Activated naive CD4-positive, alpha-beta T cell treated with anti-CD3 and anti-CD28 coated beads, Interleukin-2, amount 50 U/mL, for 16 hours (primary cell): ENCODE measurements at places on chromosomes 13 and 19.

DNA sequence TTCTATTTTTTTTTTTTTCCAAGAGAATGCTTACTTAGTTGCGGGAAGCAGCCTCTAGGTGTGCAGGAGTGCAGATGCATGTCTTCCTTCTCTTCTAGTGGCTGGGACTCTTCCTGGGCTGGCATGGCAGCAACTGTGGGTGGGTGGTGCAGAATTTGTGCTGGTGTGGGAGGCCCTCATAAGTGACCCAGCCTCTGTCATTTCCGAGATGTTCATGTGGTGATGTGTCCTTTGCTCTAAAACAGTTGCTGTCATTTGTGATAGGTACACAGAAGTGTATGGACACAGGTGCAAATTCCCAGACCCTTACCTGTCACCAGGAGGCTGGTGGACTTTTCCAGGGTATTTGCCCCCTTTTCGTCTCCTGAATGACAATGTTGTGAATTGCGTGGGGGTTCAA lies 367.7 kb downstream of the KCNRG start:
- DNase-seq, result no peak

DNA sequence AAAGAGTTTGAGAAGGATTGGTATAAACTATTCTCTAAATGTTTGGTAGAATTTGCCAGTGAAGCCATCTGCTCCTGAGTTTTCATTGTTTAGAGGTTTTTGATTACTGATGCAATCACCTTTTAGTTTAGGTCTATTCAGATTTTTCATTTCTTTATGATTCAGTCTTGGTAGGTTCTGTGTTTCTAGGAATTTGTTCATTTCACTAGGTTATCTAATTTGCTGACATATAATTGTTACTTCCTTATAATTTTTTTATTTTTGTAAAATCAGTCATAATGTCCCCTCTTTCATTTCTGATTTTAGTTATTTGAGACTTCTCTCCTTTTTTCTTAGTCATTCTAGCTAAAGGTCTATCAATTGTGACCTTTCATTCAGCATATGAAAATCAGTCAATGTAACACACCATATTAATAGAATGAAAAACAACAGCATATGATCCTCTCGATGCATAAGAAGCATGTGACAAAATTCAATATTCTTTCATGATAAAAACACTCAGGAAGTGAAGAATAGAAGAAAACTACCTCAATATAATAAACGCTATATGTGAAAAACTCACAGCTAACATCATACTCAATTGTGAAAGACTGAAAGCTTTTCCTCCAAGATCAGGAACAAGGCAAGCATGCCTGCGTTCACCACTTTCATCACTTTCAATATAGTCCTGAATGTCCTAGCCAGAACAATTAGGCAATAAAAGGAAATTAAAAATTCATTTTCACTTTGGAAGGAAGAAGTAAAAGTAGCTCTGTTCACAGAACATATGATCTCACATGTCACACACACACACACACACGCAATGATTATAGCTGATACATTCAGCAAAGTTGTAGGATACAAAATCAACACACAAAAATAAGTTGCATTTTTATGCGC lies 149.1 kb downstream of the COG6 start:
- no peak for DNase-seq

DNA sequence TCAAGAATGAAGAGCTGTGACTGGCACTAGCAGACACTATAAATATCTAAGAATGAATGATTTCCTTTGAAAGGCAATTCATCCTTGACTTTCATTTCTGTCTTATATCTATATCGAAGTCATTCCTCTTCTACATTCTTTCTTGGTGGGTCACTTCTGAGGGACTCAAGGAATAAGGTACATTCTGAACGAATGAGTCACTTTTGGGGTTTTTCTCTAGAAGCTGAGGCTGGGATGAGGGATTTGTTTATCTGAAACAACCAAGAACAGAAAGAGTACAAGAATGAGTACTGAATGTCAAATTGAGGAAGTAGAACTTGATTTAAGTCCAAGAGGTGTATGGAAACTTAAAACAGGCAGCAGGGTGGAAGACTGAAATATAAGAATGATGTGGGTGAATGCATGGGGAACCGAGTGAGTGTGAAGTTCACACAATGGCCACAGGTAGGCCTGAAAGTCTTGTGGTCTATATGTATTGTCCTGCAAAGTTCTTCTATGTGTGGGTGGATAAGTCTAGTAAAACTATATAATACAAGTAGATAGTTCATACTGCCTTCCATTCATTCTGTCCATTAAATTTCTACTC lies 343.9 kb downstream of the OXGR1 start:
- no peak for DNase-seq

- no peak for DNase-seq
These were observed 56.1 kb upstream of the SERPINE3 start for GRCh38 chr13:51283371-51283770.

GRCh38 chr13:85520445-85520844 lies 278.8 kb downstream of the SLITRK6 start:
- DNase-seq, result no peak

DNA sequence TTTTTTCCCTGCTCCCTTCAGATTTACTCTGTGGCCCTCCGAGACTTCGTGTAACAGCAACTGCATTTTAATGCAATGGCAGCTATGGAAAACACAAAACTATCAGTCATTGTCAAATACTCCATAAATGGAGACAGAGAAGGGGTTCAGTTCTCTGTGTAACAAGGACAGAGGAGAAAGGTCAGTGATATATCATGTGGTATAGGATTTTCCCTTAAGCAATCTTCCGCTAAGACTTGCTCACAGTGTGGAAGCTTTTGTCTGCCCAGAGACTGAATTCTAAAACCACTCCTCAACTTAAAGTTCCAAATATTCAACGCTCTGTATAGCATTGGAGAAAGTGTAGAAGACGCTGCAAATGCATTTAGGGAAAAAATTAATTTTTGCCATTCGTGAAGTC lies 111.3 kb upstream of the EDNRB start:
- no peak for DNase-seq

GRCh38 chr19:30053558-30053957 lies 111.5 kb downstream of the URI1 start:
- DNase-seq, result no peak

DNA sequence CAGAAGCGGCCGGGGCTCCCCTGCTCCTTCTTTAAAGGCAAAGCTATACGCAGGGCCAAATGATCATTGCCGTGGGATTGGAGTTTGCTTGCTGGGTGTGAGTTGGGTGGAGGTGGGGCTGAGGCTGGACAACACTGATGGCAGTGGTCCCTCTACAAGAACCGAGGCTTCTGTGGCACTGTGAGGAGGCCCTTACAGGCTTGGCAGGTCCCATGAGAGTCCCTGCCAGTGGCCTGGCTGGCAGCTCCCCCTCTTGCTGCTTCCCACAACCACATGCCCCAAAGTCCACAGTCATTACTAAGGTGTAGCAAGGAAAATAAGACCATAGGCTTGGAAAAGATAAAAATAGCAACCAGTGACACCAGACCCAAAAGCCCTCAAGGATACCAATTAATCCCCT lies 98.4 kb downstream of the ANKRD10 start:
- no peak for DNase-seq

GRCh38 chr19:13058951-13059660 lies 43.6 kb downstream of the LYL1 start:
- no peak for DNase-seq

DNA sequence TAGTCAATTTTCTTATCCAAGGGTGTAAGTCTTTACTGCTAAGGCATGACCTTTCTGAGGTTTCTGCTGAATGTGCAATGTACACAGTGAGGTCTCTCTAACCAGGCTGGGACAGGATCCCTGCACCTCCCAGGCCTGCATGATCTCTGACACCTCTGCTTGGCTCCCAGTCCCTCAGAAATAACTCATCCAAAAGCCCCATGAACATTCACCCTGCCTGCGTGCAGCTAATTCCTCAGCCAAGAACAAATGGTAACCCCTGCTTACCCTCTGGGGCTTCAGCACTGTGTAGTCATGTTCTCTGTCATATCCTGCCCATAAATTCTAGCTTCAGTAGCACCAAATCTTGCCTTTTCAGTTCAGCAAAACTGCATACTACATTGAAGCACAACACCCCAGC lies 1146.3 kb upstream of the MIR17HG start:
- no peak for DNase-seq

DNA sequence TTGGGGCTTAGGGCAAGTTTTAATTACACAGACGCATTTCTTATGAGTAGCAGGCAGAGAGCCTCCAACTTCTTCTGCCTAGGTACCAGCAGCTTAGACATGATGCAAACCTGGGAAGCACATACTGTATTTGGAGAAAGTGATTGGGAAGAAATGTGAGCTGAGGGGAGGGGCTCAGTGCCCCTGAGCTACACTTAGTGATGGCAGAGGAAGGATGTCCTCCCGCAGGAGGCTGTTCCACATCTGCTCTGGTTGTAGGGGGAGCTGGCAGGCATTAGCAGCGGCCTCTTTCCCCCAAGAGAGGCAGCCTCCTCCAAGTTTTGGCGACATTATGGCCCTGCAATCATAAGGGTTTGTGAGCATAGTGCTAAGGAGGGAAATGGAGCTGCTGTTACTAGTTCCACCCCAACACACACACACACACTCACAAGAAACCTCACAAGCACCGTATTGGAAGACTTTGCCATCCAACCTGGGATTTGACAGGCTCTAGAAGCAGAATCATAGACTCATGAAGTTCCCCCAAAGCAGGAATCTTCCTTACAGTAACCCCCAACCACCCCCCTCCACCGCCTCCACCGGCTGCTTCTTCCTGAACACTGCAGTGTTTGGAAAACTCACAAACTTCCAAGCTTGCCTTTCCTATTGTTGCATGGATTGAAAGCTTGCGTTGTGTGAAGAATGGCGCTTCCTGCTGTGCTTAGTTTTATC lies 3.3 kb downstream of the ALOX5AP start:
- DNase-seq, result no peak

DNA sequence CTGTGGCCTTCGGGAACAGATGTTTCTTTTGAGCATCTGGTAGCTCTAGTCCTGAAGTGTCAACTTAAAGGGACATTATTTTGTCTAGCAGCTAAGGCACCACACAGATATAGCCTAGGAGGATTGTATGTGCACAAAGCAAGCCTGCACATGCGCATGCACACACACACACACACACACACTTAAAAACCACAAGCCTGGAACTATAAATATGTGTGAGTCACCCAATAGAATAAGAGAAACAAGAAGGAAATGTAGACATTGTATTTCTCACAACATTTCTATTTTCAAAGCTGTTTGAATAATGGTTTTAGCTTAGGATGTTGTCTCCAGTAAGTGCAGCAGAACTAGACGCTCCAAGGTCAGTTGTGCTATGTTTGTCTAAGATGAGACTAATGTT lies 516.5 kb downstream of the SUCLA2 start:
- no peak for DNase-seq

DNA sequence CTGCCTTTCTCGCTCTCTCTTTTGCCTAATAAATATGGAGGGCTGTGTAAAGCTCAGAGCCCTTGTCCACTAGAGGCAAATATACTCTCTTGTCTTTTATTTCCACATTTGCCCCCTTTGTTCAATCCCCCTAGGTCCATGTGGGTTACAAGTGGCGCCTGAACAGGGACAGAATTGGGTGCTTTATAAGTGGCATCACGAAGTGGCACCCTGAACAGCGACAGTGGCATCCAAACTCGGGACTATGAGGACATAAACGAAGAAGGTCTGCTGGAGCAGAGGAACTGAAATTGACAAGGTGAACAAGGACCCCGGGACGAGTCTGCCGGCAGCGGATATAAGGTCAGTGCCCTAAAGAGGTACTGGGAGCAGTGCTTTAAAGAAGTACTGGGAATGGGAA lies 4.3 kb upstream of the ZNF610 start:
- no peak for DNase-seq
